Neural progenitor cell (in vitro differentiated cells): ENCODE measurements at places on chromosomes 2 and 18. TPM values are rescaled to one million over a fixed set of nuclear protein-coding genes. Genes with fewer than 3 reads are reported as not detected.

Gene ATG9A
- 32.7 and 40.3 TPM in 2 replicates for total RNA-seq

Gene ACADL
- 0.09 TPM in 1 of 2 replicates, not detected in the other for total RNA-seq

Gene MALL
- 1.1 and 1.4 TPM in 2 replicates for total RNA-seq

Gene TMEM178A
- 11.8 and 19.2 TPM in 2 replicates for total RNA-seq

Gene NLRC4
- total RNA-seq = not detected in 2 replicates

Gene NEURL3
- total RNA-seq = 0.12 TPM in 1 of 2 replicates, not detected in the other
